T-helper 2 cell treated with Interferon-gamma antibody and Interleukin-4, amounts not matched to agents 5 μg/mL and 100 μg/mL, for 36 hours (primary cell): ENCODE measurements at places on chromosomes 7 and 10.

GRCh38 chr10:10132009-10132408, 885.7 kb upstream of the CELF2 start:
- H3K27ac ChIP-seq, result no peak overlapping the region
- no peak overlapping the region for H3K4me3 ChIP-seq
- peaks cover 3% of the 10 kb centered on the region for H3K27me3 ChIP-seq

GRCh38 chr7:143295870-143296269, 7.7 kb downstream of the CASP2 start:
- H3K27ac ChIP-seq, result peak overlapping the region; percentile 14
- peaks cover 88% of the 10 kb centered on the region for H3K36me3 ChIP-seq
- H3K4me3 ChIP-seq, result peak overlapping the region; percentile 1
- H3K4me1 ChIP-seq, result peaks cover 57% of the 10 kb centered on the region
- no peaks in the 10 kb centered on the region for H3K27me3 ChIP-seq

- no peak overlapping the region for H3K27ac ChIP-seq
- H3K4me1 ChIP-seq, result no peaks in the 10 kb centered on the region
- no peak overlapping the region for H3K4me3 ChIP-seq
- H3K27me3 ChIP-seq, result no peaks in the 10 kb centered on the region
- DNase-seq, result no peak
- H3K36me3 ChIP-seq, result no peaks in the 10 kb centered on the region
These were observed 143.3 kb upstream of the TNS3 start for GRCh38 chr7:47725031-47725780.

DNA sequence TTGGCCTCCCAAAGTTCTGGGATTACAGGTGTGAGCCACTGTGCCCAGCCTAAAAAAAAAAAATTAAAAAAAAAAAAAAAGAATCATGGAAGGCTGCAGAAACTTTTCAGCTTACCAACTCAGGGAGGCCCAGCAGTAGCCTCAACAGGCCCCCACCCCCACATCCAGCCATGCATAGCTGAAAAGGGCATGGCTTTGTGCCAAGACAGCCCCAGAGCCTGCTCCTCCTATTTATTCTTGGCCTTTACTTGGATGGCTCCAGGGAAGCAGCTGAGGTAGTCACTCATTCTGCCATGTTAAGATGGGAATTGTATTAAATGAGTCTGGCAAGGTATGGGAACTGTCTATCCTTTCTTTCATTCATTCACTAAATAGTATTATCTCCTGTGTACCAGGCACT, 13.7 kb upstream of the CNNM2 start:
- no peak overlapping the region for H3K4me3 ChIP-seq
- no peaks in the 10 kb centered on the region for H3K4me1 ChIP-seq
- no peak for DNase-seq
- H3K27ac ChIP-seq, result no peak overlapping the region
- no peaks in the 10 kb centered on the region for H3K36me3 ChIP-seq
- H3K27me3 ChIP-seq, result no peaks in the 10 kb centered on the region

GRCh38 chr7:91239772-91240171, 24.5 kb upstream of the FZD1 start:
- no peak overlapping the region for H3K4me3 ChIP-seq
- no peaks in the 10 kb centered on the region for H3K4me1 ChIP-seq
- no peak overlapping the region for H3K27ac ChIP-seq
- H3K27me3 ChIP-seq, result no peaks in the 10 kb centered on the region
- H3K36me3 ChIP-seq, result no peaks in the 10 kb centered on the region

- H3K4me3 ChIP-seq, result no peak overlapping the region
- no peak overlapping the region for H3K27ac ChIP-seq
- no peaks in the 10 kb centered on the region for H3K36me3 ChIP-seq
- no peak for DNase-seq
- no peaks in the 10 kb centered on the region for H3K4me1 ChIP-seq
- H3K27me3 ChIP-seq, result no peaks in the 10 kb centered on the region
These were observed 382.3 kb upstream of the MTPN start for GRCh38 chr7:136359333-136359903.

GRCh38 chr10:127068485-127068884, 127.9 kb downstream of the INSYN2A start:
- H3K4me1 ChIP-seq, result no peaks in the 10 kb centered on the region
- H3K4me3 ChIP-seq, result no peak overlapping the region
- DNase-seq, result no peak
- no peaks in the 10 kb centered on the region for H3K36me3 ChIP-seq
- no peaks in the 10 kb centered on the region for H3K27me3 ChIP-seq

GRCh38 chr7:141960687-141961422, 12.7 kb downstream of the TAS2R38 start:
- H3K27me3 ChIP-seq, result no peaks in the 10 kb centered on the region
- no peaks in the 10 kb centered on the region for H3K36me3 ChIP-seq
- no peaks in the 10 kb centered on the region for H3K4me1 ChIP-seq
- no peak overlapping the region for H3K4me3 ChIP-seq
- DNase-seq, result no peak

DNA sequence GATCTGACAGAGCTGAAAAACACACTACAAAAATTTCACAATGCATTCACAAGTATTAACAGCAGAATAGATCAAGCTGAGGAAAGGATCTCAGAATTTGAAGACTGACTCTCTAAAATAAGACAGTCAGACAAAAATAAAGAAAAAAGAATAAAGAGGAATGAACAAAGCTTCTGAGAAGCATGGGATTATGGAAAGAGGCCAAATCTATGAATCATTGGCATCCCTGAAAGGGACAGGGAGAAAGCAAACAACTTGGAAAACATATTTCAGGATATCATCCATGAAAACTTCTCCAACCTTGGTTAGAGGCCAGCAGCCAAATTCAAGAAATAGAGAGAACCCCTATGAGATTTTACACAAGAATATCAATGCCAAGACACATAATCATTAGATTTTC, 804.8 kb upstream of the IGFBP3 start:
- no peaks in the 10 kb centered on the region for H3K4me1 ChIP-seq
- no peak for DNase-seq
- no peaks in the 10 kb centered on the region for H3K27me3 ChIP-seq
- H3K4me3 ChIP-seq, result no peak overlapping the region
- no peaks in the 10 kb centered on the region for H3K36me3 ChIP-seq

- no peak for DNase-seq
- no peaks in the 10 kb centered on the region for H3K27me3 ChIP-seq
- no peak overlapping the region for H3K27ac ChIP-seq
These were observed 295.4 kb downstream of the CNTNAP2 start for GRCh38 chr7:146411975-146412374.

- peaks cover 18% of the 10 kb centered on the region for H3K4me1 ChIP-seq
- no peaks in the 10 kb centered on the region for H3K27me3 ChIP-seq
- peak overlapping the region; percentile 63 for H3K27ac ChIP-seq
- peak overlapping the region; percentile 39 for H3K4me3 ChIP-seq
These were observed 62.8 kb upstream of the GJD4 start for GRCh38 chr10:35542303-35542702.

- peaks cover 7% of the 10 kb centered on the region for H3K36me3 ChIP-seq
- DNase-seq, result no peak
- no peak overlapping the region for H3K4me3 ChIP-seq
- no peaks in the 10 kb centered on the region for H3K27me3 ChIP-seq
- H3K4me1 ChIP-seq, result no peaks in the 10 kb centered on the region
- H3K27ac ChIP-seq, result no peak overlapping the region
These were observed 10.1 kb downstream of the ATXN7L1 start for GRCh38 chr7:105866102-105866801.

DNA sequence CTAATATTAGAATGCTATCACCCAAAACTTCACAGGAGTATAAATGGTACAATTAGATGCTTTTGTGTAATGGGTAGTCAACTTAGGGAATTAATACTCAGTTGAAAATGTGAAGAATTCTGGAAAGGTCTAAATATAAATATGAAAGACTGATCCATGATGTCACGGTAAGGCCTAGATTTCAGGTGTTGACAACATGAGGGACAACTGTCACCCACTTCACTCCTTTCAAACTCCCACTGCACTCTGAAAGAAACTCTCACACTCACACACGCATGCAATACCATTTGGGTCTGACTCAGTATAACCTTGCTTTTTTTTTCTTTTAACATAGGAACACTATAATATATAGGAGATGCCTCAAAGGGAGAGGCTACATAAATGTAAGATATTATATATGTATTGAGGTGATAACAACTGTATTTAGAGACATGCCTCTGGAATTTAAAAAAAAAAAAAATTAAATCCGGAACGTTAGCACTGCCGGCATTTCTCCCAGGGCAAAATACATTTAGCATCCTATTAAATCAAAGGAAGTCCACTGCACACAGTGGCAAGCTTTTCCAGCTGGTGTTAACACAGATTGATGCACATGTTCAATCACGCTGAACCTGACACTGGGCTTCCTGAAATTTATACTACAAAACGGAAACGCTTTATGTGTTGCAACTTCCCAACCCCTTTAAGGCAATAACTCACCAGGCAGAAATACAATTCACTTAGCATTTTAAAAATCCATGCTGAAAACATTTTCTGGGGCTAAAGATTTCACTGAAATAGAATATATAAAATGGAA, 74.9 kb downstream of the RSU1 start:
- H3K27ac ChIP-seq, result no peak overlapping the region
- no peaks in the 10 kb centered on the region for H3K27me3 ChIP-seq
- no peaks in the 10 kb centered on the region for H3K4me1 ChIP-seq
- no peak for DNase-seq
- peaks cover 32% of the 10 kb centered on the region for H3K36me3 ChIP-seq

DNA sequence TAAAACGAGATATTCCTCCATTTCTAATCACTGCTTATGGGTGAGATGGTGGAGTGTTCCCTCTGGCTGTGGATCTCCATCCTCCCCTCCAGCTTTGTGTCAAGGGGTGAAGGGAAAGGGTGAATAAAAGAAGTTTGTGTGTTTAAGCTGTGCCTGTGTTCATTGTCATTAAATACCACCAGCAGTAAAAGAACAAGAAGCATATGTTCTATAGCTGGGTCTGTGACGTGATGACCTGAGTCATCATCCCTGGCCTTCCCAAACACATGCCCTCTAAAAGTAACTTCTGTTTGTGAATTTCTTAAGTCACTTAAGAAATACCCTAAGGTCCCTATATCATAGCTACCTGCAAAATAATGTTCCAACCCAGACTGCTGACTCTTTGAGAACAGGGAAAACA, 104.9 kb downstream of the PPP1R17 start:
- H3K27me3 ChIP-seq, result no peaks in the 10 kb centered on the region
- H3K4me3 ChIP-seq, result no peak overlapping the region
- H3K4me1 ChIP-seq, result no peaks in the 10 kb centered on the region
- H3K27ac ChIP-seq, result no peak overlapping the region
- DNase-seq, result no peak

DNA sequence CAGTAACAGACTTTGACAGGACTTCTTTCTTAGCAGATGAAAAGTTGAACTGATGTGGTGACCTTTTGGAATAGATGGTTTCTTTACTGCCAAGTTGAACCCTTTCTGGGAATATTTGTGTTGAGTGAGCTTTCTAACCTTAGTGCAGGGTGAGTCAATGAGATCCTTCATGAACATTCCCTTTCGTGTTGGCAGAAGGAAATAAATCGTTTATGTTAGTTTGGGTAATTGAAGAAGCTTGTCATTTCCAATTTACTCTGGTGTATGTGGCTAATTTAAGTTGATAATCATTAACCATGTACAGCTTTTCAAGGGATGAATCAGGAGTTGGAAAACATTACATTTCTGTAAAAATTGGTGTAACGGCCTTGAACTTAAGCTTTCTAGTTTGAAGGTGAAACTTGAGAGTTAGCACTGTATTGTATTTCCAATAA, 43.4 kb downstream of the PTTG1IP2 start:
- no peaks in the 10 kb centered on the region for H3K27me3 ChIP-seq
- no peaks in the 10 kb centered on the region for H3K36me3 ChIP-seq
- H3K4me3 ChIP-seq, result no peak overlapping the region
- H3K27ac ChIP-seq, result no peak overlapping the region
- no peaks in the 10 kb centered on the region for H3K4me1 ChIP-seq
- no peak for DNase-seq

- H3K27ac ChIP-seq, result no peak overlapping the region
- H3K4me3 ChIP-seq, result no peak overlapping the region
- no peaks in the 10 kb centered on the region for H3K27me3 ChIP-seq
- peaks cover 2% of the 10 kb centered on the region for H3K4me1 ChIP-seq
These were observed 94.4 kb downstream of the PODXL start for GRCh38 chr7:131462059-131462458.

DNA sequence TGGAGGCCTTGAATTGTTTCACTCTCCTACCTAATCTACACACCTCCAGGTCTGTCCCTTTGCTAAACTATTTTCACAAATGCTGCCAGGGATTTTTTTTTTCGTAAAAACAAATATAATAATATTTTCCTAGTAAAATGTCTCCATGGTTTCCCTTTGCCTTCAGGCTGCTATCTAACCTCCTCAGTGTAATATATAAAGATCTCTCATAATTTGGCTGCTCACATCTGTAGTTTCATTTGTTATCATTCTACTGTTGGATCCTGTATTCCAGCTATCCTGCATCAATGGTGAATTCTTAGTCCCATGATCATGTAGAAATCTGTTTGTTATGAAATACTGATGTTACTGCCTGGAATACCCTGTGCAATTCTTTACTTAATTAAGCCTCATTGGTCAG, 211.9 kb upstream of the CHRM2 start:
- no peak overlapping the region for H3K4me3 ChIP-seq
- no peak for DNase-seq
- H3K4me1 ChIP-seq, result no peaks in the 10 kb centered on the region
- H3K27me3 ChIP-seq, result no peaks in the 10 kb centered on the region
- no peak overlapping the region for H3K27ac ChIP-seq

DNA sequence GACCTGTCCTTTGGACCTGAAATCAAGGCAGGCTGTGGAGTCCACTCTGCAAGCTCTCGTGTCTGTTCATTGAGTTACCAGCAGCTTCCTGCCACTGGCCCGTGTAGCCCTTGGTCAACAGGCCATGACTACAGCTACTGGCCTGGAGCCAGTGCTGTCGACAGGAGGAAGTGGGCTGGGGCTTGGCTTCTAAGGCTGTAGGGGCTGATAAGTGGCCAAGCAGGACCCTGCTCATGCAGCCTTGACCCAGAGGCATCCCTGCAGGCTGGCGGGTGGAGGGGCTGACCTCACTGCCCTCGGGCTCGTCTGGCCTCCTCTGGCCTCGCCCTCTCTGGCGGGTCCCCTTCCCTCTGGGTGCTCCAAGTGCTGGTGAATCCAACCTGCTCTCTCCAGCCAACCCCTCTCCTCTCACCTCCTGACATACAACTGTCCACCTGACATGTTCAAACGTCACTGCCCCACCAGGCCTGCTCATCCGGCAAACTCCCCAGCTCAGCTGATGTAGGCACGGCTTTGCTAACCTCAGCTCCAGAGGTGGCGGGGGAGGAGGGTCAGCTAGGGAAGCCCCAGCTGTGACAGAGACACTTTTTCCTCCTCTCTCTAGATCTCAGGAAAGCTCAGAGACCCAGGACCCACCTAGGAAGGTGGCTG, 188.6 kb upstream of the LYZL2 start:
- no peak overlapping the region for H3K4me3 ChIP-seq
- no peaks in the 10 kb centered on the region for H3K36me3 ChIP-seq
- no peaks in the 10 kb centered on the region for H3K27me3 ChIP-seq
- peaks cover 19% of the 10 kb centered on the region for H3K4me1 ChIP-seq
- H3K27ac ChIP-seq, result no peak overlapping the region
- DNase-seq, result no peak

GRCh38 chr7:98133181-98133580, 26.5 kb downstream of the LMTK2 start:
- H3K27ac ChIP-seq, result no peak overlapping the region
- H3K4me1 ChIP-seq, result peaks cover 31% of the 10 kb centered on the region
- peak overlapping the region; percentile 40 for H3K4me3 ChIP-seq
- H3K36me3 ChIP-seq, result peaks cover 5% of the 10 kb centered on the region
- DNase-seq, result peak; percentile 30

- H3K4me1 ChIP-seq, result peaks cover 66% of the 10 kb centered on the region
- H3K4me3 ChIP-seq, result no peak overlapping the region
- peak; percentile 67 for DNase-seq
These were observed 6.6 kb upstream of the INSIG1 start for GRCh38 chr7:155291045-155291530.
